ENCODE measurements at places on chromosomes 1 and 21.

- DNase-seq, result no peak
Observed at GRCh38 chr21:46666941-46667740, 31.7 kb downstream of the PRMT2 start.

GRCh38 chr21:16644685-16645084, 868.2 kb upstream of the CXADR start:
- no peak for DNase-seq

- no peak for DNase-seq
Observed at GRCh38 chr1:5729636-5730145, 262.5 kb downstream of the NPHP4 start.

GRCh38 chr1:77557053-77557452, 125.4 kb downstream of the ZZZ3 start:
- no peak for DNase-seq

DNA sequence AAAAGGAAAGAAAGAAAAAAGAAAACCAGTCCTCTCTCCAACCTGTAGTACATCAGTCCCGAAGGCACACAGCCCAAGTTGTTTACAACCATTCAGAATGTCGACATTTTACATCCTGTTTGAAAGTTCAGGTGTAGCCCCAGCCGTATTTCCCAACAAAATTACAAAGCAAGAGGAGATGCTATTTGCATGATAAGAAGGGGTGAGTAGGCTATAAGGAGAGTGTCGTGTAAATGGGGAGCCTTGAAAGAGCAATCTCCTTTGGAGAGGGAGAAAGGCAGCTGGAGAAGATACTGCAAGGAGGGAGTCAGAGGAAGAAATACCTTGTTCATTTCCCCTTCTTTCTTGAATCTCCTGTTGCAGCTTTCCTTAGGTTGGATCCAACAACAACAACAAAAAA, 35.5 kb upstream of the DENND1B start:
- no peak for DNase-seq
